Islet precursor cell (in vitro differentiated cells): ENCODE measurements at places on chromosomes 1 and 21.
A peak's percentile ranks its signal among the peaks of the same experiment; 100 is the strongest.

- no peak for DNase-seq
These were observed 132.1 kb downstream of the TNNI3K start for GRCh38 chr1:74367175-74367813.

- DNase-seq: no peak
These were observed 1046.2 kb downstream of the NCAM2 start for GRCh38 chr21:22044431-22044830.

- DNase-seq: no peak
These were observed 28.3 kb upstream of the PEF1 start for GRCh38 chr1:31672986-31673385.

DNA sequence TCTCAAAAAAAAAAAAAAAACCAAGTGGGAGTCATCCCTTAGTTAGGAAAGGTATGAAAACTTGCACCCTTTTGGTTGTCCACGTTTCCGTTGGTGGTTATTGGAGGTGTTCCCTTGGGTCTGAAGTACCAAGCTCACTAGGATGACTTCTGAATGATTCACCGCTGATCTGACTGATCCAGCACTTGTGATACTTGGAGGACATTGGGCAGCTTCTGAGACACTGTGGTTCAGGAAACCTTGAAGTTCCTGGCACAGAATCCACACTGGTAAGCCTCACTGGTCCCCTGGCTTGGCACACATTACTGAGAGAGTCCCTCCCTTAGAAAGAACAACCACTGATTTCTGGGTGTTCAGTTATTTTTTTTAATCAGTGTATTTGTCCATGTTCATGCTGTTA, 91.9 kb downstream of the RYR2 start:
- DNase-seq: no peak

- DNase-seq: peak; percentile 73
These were observed 277.0 kb downstream of the PTPRU start for GRCh38 chr1:29513357-29513756.

DNA sequence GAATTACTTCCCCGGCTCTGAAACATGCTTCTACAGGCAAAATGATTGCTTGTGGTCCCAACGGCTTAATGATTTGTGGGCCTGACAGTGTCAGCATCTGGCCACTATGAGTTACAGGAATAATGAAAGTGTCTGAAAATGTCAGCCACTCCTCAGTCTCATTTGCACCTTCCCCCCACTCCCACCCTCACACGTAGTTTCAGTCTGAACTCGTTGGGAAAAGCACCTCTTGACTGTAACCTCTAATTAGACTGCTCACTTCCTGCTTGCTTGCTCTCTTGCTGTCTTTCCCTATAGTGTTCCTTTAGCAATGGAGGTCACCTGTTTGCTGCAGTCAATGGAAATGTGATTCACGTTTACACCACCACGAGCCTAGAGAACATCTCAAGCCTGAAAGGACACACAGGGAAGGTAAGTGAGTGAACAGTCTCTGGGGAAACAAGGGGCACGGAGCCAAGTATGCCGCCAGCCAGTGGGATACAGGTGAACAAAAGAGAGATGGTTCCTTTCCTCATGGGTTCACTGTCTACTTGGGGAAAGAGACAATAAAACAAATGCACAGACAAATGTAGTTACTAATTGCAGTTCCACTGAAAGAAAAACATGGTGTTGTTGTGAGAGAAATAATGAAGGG, 27.1 kb downstream of the CFAP57 start:
- no peak for DNase-seq

- no peak for DNase-seq
These were observed 350.0 kb upstream of the RUNX1 start for GRCh38 chr21:35399002-35399530.

DNA sequence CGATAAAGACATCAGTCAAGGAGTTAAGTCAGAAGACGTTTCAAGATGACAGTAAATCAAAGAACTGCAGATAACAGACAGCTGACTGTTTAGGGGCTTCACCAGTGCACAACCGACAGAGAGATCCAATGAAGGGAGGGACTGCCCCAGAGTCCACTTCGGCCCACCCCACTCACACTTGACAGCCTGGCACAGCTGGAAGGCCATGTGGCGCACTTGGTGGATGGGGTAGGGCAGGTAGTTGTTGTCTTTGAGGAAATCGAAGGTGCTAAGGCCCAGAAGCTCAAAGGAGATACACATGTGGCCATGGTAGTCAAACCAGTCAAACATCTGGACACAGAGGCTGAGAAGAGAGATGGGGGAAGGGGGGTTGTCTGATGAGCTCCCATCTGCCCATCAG, 4.4 kb upstream of the SCAMP3 start:
- DNase-seq: no peak

DNA sequence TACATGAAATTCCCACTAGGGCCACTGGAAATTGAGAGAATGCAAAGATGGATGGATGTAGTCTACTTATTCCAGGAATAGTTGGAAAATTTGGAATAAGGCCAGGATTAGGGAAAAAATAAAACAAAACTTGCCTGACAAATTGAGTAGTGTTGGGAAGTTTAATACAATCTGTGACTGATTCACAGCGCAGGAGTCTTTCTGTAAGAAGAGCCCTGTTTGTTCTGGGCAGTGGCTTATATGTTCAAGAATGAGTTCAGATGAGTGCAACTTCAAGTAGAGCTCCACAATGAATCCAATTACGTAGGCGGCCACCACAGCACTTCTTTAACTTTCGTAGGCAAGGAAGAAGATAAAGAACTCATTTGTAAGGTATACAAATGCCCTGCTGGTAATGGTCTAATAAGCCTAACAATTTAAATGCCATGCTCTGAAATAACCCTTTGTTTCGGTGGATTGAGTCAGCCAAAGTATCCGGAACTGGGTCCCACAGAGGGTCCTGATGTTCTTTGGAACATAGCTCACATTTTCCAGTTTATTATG, 47.1 kb upstream of the KCNE1 start:
- DNase-seq: peak; percentile 63

DNA sequence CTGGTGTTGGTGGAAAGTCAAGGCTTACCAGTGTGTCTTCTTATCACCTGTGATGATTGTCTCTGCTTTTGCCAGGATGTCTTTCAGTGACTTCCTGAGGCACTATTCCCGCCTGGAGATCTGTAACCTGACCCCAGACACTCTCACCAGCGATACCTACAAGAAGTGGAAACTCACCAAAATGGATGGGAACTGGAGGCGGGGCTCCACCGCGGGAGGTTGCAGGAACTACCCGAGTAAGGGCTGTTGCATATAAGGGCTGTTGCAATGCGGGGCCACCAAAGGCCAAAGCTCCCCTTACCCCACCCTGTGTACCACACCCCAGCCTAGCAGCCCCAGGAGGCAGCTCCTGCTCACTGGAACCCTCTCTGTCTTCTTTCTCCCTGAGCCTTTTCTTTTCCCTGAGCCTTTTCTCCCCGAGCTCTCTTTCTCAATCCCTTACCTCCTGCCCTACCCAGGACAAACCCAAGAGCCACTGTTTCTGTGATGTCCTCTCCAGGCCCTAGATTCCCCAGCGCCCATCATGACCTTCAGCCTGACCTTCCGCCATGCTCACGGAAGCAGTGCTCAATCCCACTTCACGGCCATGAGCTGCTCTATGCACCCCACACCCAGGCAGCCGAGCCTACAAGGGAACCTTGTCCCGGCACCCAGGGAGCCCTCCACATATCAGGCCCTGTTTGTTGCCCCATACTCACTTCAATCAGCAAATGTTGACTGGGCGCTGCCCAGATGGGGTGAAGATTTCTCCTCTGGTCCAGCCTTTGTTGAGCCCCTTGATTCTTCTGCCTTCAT, 40.6 kb downstream of the CAPN2 start:
- no peak for DNase-seq

GRCh38 chr1:9263984-9264872, 28.5 kb upstream of the SPSB1 start:
- no peak for DNase-seq

- no peak for DNase-seq
These were observed 28.1 kb upstream of the ZYG11A start for GRCh38 chr1:52814465-52814864.

DNA sequence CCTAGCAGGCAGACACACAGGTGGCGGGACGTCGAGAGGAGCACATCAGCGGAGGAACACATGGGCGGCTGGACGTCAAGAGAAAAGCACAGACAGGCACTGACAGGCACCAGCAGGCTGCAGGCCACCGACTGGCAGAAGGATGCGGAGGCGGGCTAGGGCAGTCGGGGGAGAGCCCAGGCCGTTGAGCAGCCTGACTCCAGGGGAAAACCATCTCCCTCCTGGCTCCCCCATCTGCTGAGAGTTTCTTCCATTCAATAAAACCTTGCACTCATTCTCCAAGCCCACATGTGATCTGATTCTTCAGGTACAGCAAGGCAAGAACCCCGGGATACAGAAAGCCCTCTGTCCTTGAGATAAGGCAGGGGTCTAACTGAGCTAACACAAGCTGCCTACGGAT, 25.5 kb downstream of the B3GALT5 start:
- no peak for DNase-seq

DNA sequence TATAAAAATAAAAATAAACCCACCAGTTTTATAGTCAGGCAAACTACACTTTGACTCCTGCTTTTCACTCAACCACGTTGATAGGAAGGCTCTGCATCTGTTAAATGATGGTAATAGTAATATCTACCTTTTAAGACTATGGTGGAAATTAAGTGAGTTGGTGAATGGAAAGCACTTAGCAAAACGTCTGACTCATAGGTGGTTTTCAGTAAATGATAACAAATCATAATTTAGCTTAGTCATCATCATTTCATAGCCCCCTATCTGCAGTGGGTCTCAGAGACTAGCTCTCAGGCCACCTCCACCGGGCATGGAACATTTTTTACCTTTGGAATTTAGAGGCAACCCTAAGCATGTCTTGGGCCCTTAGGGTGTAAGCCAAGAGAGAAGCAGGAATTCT, 160.0 kb downstream of the PDE4B start:
- DNase-seq: no peak

DNA sequence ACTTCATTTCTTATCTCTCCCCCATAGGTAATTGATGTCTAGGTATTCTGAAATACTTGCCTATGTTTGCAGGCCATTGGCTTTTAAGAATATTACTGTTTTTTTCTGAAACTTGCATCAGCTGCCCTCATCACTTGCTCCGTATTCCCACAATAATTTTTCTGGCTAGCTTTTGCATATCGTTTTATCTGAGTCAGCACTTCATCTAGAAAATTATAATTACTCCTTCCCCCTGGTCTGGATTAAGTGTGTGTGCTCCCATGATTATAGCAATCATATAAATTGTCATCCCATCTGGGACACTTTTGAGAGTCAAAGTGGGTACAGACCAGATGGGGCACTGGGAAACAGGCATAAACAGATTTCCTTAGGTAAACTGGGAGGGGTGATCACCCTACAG, 583.2 kb upstream of the B3GALT2 start:
- no peak for DNase-seq
